ENCODE measurements at places on chromosomes 12 and 14.

DNA sequence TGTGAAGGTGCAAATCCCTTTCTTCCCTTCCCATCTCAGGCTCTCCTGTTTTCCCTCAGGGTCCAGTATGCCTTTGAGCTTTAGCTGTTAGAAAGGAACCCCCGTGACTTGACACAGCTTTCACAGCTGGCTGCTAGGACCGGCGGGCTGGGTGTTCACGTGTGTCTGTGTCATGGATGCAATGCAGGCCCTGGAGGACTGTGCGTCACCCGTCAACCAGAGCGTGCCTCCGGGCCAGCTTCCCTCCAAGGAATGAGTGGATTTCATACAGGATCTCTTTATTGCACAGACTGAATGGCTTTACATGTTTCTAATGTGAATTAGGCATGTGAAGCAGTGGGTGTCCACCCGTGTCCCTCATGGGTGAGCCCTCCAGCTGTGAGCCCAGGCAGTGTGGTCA, 77.4 kb downstream of the AACS start:
- no peak for DNase-seq

DNA sequence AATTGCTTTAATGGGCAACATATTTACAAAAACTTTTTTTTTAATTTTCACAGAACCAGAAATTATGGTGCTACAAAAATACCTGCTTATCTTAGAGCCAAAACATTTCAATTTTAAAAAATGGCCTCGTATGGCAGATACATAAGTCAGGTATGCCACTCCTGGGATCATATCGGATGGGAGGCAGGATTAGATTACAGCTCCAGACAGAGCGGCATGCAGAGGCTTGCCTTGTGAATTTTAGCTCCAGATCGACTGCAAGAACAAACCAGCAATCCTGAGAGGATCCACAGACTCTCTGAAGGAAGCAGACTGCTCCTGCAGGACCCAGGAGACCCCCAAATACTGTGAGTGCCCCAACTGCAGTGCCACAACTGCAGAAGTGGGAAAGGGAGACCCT, 169.3 kb upstream of the AMIGO2 start:
- DNase-seq, result no peak

- DNase-seq, result peak; percentile 49
These were observed 5.5 kb downstream of the AQP5 start for GRCh38 chr12:49967042-49967776.

- DNase-seq, result no peak
These were observed 8.1 kb downstream of the KCNJ8 start for GRCh38 chr12:21766403-21766802.

DNA sequence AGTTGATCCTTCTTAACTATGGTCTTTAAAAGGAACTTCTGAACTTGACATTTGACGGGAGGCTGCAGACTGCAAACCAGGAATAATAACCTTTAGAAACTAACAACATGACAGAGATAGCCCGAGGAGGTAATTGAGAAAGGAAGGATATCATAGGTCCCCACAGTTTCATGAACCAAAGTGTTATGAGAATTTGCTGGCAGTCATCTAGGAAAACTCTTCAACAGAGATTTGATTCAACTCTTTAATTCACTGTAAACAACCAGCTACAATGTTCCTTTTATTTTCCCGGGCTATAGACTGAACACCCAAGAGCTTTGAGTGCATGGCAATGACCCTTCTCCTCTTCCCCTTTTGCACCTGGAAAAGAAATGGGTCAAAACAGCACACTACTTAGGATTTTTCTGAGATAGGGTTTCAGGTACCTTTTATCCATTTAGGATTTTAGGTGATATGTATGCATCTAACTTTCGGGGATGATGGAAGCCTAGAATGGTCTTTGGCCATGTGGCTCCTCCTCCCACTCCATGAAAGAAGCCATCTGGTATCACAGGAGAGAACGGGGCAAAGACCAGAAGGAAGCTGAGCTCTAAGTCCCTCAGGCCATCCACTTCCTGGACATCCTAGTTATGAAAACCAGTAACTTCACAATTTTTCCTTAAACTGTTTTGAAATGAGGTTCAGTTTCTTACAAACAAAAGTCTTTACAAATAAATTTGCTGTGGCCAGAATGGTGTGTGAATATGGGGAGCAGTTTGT, 23.0 kb downstream of the GLT8D2 start:
- no peak for DNase-seq

- DNase-seq, result no peak
These were observed 431.6 kb downstream of the PDZRN4 start for GRCh38 chr12:41619705-41620104.

GRCh38 chr12:29149691-29150281, 708 bp downstream of the FAR2 start:
- DNase-seq, result no peak

GRCh38 chr12:94242901-94243300, 94.5 kb downstream of the PLXNC1 start:
- DNase-seq, result no peak

GRCh38 chr12:130227641-130228040, 65.4 kb downstream of the FZD10 start:
- no peak for DNase-seq

GRCh38 chr12:109652233-109652976, 61.2 kb upstream of the FAM222A start:
- no peak for DNase-seq

DNA sequence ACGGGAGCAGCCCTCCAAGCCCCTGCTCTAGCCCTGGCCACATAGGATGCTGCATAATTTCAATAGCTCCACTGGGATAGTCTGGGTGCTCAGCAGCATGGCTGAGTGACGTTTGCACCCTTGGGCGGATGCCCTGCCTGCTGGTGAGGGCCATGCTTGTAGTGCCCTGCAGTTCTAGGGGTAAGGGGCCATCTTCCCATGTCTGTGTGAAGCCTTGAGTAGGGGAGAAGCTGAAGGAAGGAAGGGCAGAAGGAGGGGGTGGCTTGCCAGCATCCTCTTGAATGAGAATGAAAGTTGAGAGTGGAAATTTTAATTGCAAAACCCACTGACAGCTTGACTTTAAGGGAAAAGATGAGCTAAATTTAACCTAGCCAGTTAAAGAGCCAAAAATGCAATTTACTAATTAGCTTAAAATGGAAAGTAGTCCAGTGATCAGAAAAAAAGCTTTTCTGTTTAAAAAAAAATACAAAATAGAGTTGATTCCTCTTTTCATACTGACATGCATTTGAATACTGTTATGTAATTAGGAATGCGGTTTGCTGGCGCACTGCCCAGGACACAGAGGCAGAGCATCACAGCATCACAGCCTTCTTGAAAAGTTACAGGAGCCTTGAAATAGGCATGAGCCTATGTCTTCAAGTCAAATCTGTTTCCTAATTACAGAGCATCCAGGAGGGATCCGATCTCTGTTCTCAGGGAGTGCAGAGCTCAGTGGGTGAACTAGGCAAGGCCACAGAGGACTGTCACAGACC, 18.5 kb upstream of the EML1 start:
- no peak for DNase-seq

DNA sequence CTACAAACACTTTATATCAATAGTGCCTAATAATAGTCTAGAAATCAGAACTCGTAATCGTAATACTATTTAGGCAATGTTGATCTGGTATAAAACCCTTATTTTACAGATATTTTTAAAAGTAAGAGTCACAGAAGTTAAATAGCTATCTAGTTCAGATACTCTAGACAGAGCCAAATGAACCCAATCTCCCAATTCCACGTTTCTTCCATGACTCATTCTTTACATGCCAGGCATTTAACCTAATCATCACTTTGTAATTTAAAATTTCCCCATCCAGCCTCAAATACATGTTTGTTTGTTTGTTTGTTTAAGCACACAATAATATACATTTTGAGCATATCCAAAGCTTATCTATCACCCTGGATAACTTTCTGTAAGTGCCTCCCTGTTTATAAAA, 36.4 kb upstream of the GARIN6 start:
- no peak for DNase-seq

- DNase-seq, result no peak
These were observed 26.1 kb upstream of the ANP32D start for GRCh38 chr12:48446161-48446776.

- no peak for DNase-seq
These were observed 52.6 kb downstream of the VRK1 start for GRCh38 chr14:96849733-96850132.

DNA sequence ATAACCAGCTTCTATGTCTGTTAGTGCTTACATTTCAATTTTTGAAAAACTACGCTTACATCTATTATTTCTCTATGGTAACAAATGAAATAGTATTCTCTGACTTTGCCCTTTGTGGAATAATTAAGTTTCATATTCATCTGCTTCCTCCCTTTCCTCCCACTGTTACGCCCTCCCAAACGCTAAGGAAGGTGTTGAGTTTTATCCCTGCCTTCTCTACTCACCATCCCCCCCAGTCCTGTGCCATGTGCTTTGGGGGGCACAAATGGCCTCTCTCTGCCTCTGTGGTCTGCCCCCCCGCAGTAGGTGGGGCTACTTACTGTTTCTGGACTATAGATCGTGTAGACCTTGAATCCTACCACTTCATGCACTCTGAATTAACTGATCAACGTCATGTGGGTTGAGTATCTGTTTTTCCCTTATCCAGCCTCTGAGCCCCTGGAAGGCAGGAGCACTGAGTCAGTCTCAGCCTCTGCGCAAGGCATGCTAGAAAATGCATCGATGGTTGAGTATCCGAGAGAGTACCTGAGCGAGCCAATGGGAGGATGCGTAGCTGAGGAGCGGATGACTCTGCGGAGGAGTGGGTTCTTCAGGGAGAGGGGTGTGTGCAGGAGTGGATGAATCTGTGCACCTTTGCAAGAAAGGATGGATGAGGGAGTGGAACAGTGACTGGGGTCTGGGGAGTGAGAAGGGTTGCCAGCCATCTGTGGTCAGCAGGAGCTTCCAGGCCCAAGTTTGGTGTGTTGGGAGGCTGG, 114.5 kb upstream of the RTL1 start:
- DNase-seq, result no peak

DNA sequence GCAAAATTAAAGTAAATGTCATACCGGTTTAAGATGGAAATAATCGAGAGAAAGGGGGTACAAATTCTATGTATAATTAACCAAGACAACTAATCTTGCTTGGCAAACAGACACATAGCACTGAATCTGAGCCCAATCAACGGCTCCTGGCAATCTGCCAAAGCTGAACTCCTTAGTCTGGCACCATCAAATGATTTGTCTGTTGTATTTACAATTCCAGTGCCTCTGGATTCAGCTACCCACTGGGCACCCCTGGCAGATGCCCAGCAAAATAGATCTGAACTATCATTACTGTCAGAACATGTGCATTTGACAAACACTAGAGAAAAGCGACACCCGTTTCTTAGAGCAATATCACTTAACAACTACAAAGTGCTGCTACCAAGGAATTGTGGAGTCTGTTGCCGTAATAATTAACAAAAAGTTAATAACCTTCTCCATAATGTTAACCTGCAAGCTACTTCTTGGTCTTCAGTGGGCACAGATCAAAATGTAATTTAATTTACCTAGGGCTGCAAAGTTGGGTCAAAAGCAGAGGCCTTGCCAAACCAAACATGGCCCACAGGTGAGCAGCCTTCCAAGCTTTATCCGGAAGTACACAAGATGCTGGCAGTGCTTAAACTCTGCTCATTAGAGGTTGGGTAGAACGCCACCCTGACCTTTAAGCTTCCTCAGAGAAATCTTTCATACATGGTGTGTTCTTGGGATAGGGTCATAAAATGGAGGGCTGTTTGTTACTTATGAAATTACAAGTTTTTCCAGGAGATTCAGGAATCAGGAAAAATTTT, 7.6 kb downstream of the EGLN3 start:
- DNase-seq, result peak; percentile 43

GRCh38 chr12:10718279-10718821, 4.8 kb downstream of the YBX3 start:
- no peak for DNase-seq

- DNase-seq, result no peak
These were observed 67.3 kb upstream of the HOXC13 start for GRCh38 chr12:53871367-53871766.

GRCh38 chr14:71187633-71188356, 280.5 kb downstream of the PCNX1 start:
- DNase-seq, result no peak

GRCh38 chr14:71482671-71483070, 449.6 kb upstream of the RGS6 start:
- no peak for DNase-seq

GRCh38 chr14:89171168-89171567, 245.9 kb downstream of the FOXN3 start:
- DNase-seq, result no peak

DNA sequence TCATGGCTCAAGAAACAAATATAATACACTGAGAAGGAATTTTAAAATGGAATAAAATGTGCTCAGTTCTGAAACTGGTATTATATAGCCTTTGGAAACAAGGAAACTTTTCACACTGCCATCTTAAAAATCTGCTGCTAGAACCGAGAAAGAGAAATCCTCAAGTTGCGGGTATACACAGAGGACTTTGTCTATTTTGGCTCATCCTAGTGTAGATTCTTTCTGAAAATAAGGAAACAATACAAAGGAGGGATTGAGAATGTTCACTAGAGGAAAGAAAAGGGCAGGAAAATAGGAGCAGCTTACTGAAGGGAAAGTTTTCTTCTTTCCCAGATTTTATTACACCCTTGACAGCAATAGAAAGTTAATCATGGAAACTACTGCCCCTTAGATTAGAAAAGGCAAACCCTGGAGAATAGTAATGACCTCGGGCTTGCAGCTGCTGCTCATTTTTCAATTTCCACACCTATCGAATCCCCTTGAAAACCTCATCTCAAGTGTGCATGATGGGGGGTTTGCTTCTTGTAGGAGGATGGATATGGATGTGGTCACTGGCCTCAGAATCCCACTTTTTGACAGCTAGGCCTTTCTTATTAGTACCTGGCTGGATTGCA, 104.6 kb downstream of the DAAM1 start:
- no peak for DNase-seq

DNA sequence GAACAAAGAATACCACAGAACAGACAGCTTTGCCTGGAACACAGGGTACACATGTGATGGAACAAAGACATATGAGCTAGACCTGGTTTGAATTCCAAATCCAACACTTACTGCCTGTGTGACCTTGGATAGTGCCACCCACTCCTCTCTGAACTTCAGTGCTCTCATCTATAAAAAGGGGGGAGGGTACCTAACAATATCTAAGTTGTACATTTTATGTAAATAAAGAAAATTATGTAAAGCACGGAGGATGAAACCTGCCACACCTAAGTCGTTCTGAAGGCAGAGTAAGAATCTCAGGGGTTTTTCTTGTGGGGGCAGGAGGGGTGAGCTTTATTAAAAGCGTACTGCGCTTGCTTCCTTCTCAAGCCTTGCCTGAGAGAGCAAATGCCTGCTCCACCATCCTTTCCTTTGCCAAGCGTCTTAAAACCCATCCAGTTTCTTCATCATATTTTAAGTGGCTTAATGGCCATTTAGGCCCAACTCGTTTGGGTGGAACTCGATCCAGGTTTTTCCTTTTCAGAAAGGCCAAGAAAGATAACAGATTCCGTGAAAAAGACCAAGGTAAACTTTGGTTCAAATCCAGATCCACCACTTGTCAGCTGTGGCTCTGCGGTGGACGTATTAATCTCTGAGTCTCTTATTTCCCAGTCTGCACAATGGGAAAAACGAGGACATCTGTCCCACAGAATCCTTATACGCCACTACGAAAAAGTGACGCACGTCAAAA, 946 bp downstream of the DDX24 start:
- no peak for DNase-seq

DNA sequence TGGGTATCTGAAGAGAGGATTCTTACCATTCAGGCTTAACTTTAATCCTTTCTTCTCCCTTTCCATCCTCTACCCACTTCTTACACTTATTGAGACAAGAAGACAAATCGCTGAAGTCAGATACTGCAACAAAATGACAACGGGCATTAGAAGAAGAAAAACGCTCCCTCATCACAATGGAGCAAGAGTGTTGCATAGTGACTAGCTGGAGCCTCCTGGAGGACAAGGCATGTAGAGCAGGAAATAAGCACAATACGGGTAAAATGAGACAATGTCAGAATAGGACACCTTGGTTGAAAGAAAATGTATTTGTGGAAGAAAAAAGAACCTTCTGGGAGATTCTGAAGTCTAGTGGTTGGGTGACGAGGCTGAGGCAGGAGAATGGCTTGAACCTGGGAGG, 501.0 kb downstream of the RERGL start:
- DNase-seq, result no peak

All from NCI-H1048 (cell line).